ENCODE measurements at places on chromosomes 2 and 18. TPM values are rescaled to one million over a fixed set of nuclear protein-coding genes. Genes with fewer than 3 reads are reported as not detected.

DNA sequence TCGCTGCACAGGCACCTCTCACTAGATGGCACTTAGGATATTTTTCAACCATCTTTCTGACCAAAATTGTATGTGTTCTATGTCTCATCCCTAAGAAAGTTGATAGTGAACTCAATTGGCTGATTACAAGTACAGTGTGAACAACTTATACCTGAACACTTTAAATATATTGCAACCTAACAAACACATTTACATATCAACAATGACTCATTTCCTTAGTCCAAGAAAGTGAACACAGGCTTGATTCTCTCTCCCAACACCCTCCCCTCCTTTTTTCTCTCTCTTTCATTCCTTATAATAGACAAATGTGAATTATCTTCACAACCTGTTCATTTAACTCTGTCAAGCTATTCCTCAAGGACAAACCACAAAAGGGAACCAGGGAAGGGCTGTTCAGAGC is 192.0 kb downstream of the SLC8A1 start:
- DNase-seq = no peak

DNA sequence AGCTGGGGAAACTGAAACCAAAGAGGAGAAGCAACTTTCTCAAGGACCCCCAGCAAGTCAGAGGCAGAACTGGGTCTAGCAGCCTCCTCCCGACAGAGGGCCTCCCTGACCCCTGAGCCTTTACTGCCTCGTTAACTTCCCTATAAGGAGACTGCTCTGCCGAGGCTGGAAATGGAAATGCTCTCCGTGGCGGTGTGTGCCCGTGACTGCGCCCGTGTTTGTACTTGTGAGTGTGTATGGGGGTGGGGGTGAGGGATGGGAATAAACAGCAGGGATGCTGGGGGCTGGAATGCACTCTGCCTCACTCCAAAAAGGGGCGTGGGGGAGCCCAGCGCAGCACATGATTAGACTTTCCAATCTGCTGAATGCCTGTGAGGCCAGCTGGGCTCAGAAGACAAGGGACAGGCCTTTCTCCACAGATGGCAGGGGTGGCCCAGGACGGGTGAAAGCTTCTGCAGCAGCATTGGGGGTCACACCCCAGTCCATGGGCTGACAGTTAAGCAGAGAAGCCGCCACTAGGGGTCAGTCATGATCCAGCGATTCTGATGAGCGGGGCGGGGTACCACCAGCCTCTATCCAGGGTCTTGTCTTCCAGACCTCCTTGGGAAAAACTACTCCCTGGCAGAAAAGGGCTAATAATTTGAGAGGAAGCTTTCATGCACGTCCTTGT is 26.8 kb downstream of the MPHOSPH10 start:
- peak; percentile 65 for DNase-seq

DNA sequence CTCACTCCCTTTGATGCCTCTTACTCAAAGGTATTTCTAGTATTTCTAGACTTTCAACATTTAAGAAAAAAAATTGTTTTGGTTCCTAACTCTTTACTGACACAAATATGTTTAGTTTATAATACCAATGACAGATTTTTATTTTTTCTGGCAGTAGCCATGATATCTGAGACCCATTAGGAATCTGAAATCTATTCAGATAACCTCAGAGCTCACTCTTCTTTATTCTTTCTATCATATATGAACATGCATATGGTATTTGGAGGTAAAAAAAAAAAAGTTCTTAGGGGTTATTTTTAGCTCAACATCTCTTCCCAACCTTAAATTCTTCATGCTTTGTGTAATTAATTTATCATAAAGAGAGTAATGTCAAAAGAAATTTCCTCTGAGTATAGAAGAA is 465.5 kb downstream of the CDH2 start:
- no peak for DNase-seq

Gene MBD1
- total RNA-seq = 89.6 TPM

DNA sequence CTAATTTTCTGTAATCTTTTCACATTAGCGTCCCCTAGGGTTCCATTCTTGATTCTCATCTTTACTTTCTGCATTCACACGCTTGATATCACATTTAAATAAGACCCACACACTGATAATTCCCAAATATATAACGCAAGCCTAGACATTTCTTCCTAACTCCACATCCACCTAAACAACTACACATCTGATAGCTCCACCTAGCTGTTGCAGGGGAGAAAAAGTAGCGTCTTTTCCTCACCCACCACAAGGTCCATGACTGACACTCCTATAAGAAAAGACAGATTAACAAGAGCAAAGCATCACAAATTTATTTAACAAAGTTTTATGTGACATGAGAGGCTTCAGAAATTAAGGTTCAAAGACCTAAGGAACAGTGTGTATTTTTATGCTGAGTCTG is 862.2 kb upstream of the DDX18 start:
- no peak for DNase-seq

GRCh38 chr18:61616111-61616610 is 276.6 kb downstream of the RNF152 start:
- no peak for DNase-seq

- DNase-seq = no peak
These were observed 28.1 kb upstream of the CAB39 start for GRCh38 chr2:230684270-230685168.

GRCh38 chr2:234587341-234588053 is 90.6 kb upstream of the ARL4C start:
- no peak for DNase-seq

Gene LIMS2
- total RNA-seq = 6.1 TPM

Gene AQP12A
- not detected for total RNA-seq

DNA sequence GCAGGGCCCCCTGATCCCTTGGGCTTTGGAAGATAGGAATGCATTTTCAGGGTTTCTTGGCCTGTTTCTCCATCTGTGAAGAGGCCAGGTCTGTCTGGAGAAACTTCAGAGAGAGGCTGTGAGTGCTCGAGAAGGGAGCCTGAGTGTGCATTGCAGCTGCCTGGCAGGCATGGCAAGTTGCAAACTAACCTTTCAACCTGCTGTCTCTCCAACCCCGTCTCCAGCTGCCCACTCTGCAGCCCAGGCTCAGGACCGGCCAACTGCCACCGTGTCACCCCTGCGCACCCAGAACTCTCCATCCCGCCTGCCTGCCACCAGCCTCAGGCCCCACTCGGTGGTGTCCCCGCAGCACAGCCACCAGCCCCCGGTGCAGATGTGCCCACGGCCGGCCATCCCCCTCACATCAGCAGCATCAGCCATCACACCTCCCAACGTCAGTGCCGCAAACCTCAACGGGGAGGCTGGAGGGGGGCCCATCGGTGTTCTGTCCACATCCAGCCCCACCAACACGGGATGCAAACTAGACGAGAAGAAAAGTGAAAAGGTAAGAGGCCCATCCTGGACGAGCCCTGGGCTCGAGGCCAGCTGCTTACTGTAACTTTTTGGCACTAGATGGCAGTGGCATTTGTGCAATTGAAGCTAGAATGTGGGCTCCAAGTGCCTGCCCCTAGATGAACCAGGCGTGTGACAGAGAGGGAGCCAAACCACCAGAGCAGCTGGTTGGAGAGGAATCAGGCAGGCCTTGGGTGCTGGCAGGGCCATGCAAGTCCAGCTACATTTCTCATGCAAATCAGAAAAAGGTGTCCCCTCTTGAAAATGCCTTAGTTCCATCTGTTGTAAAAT is 164.6 kb downstream of the SEPTIN10 start:
- DNase-seq = no peak

- DNase-seq = no peak
These were observed 192.2 kb downstream of the TTC32 start for GRCh38 chr2:19709553-19709952.

Gene MDH1
- 125 TPM for total RNA-seq

GRCh38 chr2:96336104-96336775 is 674 bp downstream of the NCAPH start:
- DNase-seq = no peak

Gene CD28
- total RNA-seq = not detected

Gene RIT2
- not detected for total RNA-seq

GRCh38 chr2:11651856-11652548 is 18.0 kb downstream of the NTSR2 start:
- DNase-seq = no peak

DNA sequence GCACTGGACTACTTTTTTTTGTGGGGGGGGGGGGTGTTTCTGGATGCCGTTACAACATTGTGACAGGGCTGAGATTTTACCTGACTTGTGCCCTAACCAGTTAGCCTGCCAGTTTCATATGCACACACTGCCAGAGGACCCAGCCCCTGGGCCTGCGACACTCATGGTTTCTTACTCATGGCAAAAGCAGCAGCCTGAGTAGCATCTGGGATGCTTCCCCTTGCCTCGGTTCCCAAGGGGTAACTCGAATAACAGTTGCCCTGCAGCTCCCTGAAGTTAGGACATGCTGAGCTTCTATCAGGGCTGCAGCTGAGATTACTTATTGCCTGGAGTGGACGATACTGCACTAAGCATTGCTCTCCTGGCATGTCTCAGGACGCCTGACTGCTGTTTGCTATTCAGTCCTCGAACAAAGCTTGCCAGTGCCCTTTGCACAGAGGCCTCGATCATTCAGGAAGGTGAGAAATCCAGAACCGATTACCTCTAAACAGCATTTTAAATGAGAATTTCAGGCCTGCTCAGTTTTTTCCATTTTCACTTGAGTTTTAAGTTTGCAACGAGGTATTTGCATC is 47.9 kb downstream of the TRPM8 start:
- no peak for DNase-seq

DNA sequence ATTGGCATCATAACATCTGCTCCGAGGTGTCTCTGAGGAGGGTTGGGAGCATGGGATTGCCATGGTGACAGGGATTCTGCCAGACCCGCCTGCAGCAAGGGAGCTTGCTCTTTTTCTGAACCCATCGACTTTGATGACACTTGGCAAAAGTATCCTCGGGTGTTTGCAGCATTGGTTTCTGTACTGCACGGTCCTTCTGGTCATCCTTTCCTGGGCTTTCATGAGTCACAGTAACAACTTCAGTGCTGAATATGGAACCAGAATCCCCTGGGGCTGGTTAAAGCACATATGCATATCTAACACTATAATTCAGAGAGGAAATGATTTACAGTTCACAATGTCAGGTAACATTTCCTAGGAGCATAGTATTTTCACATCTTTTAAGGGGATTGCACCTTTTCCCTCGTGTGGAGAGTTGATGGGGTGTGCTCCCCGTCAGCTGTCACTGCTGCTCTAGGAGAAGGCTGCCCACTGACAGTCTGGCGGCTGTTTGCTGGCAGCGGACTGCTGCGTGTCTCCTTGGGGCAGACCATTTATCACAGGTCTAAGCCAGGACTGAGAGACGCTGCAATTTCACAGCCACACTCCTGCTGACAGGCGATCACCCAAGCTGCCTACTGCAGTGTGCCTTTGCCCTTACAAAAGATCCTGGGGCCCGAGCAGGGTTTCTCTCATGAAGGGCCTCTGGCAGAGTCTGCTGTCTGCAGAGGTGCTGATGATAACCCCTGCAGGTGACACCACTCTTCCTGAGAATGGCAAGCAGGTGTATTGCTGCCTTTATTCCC is 425.3 kb downstream of the THSD7B start:
- DNase-seq = no peak

- no peak for DNase-seq
These were observed 18.6 kb downstream of the EHBP1 start for GRCh38 chr2:62724106-62724505.

DNA sequence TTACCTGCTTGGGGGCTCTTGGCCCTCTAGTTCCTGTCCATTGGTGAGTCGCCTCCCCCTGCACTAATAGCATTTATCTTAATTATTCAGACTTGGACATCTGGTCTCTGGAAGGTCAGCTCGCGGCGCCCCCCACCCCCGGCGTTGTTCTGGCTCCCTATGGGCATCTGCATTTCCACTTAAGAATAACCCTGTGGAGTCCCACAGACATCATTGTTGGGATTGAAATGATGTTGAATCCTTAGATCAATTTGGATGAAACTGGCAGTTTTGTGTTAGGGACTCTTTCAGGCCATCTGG is 313.8 kb upstream of the HS6ST1 start:
- DNase-seq = peak; percentile 2

DNA sequence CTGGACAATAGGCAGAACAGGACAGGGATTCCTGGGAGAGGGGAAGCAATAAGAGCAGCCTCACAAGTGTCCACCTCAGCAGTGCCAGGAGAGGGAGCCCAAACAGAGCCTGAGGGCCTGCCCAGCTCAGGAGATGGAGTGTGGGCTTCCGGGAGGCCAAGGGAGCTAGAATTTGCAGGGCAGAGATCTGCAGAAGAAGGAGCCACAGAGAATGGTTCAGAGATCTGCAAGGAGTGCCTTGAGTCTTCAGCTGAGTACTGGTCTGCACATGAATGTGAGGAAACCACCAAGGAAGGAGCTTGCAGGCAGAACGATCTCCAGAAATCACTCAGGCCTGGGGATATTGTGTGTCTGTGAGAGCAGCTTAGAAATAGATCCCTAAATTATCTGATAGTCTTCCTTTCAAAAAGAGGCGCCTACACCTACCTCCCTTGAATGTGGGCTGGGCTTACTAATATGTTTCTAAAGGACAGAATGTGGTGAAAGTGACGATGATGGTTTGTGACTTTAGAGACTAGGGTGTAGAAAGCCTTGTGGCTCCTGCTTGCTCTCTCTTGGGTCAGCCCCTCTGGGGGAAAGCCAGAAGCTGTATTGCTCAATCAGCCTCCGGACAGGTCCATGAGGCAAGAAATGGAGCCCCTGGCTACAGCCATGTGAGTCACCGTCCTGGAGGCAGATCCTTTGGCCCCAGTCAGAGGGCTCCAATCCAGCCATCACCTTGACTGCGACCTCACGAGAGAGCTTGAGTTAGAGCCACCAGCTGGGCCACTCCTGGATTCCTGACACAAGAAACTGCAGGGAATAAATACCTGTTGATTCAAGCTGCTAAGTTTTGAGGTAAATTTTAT is 7.6 kb upstream of the LPIN1 start:
- no peak for DNase-seq

- no peak for DNase-seq
These were observed 48.6 kb downstream of the EMILIN2 start for GRCh38 chr18:2895391-2895790.

Gene TMEM247
- not detected for total RNA-seq

DNA sequence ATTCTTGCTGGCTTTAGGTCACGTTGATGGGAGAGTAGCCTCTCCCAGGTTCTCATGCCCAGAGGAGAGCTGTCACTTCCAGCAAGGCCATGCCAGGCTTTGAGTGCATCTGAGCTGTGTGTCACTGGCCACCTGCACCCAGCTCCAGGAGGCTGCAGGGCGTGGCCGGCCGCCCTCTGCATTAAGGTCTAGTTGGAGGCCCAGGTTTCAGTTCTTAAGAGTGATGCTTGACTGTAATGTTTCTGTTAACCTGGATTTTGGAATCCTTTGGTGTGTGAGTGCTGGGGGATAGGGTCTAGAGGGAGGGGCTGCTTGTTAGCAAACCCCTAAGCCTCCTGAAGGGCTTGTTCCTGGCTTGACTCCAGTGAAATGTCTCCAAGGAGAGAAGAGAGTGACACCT is 140.1 kb downstream of the ACOXL start:
- DNase-seq = no peak

DNA sequence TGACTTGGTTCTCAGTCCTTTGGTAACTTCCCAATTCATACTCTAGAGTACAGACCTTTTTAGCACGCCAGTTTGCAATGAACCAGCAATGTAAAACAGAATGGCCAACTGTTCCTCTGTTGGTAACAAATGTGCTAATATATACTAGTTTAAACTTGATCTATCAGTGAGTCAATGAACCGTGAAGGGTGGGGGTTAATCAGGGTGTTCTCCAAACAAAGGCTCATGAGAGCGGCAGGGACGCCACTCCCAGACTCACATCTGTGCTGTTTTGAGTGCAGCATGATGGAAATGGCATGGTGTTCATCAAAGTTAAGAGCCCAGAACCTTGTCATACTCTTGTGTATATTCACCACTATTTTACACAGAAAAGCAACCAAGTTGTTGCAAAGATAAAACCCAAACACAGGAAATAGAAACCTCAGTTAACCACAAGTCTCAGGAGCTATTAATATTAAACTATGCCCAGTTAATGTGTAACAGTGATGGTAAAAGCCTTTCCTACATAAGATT is 70.3 kb downstream of the CERKL start:
- no peak for DNase-seq

GRCh38 chr18:11902522-11903292 is 5.4 kb downstream of the MPPE1 start:
- no peak for DNase-seq
